ENCODE measurements at places on chromosomes 7 and 10.

DNA sequence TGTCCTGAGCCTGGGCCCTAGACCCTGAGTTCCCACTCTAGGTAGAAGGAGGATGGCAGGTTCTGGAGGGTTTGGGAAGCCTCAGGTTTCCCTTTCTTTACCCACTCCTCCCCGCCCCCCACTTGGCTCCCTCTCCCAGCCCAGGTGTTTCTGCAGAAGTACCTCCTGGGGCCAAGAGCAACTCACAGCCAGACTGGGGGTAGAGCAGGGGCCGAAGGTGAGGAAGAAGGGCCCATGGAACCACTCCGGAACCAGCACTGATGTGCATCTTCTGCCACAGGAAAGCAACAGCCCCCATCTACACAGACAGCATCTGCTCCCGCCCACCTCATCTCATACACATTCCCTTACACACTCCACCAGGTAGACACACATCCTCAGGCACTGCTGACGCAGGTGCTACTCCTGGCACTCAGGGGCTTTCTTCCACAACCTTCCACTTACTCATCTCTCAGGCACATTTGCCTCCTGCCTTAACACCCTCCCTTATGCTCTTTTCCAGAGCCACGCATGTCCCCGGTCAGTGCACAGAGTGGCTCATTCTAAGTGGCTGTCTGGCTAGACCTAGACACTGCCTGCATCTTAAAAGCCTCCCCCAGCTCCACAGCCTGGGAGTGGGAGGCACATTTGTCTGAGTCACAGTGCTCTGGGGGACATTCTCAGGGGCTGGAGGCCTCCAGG is 1.8 kb downstream of the EPHB6 start:
- no peak for DNase-seq

DNA sequence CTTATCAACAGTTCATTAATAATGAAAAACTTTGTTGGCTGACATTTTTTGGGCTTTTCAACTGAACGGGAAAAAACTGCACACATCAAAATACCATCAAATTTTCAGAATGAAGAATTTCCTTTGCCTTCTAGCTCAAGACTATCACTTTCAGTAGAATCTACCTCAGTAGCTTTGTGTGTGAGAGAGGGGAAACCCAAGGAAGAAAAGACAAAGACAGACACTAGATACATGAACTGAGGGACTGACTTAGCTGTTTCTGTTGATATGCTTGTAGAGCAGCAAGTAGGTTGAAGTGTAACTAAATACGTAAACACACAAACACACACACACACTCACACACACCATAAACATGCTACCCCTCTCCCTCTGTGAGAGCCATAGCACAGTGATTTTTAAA is 257.1 kb downstream of the CDK14 start:
- DNase-seq, result no peak

- DNase-seq, result no peak
These were observed 16.6 kb downstream of the FOXP2 start for GRCh38 chr7:114431189-114431588.

GRCh38 chr7:4739528-4739992 is 35.9 kb upstream of the AP5Z1 start:
- DNase-seq, result no peak

DNA sequence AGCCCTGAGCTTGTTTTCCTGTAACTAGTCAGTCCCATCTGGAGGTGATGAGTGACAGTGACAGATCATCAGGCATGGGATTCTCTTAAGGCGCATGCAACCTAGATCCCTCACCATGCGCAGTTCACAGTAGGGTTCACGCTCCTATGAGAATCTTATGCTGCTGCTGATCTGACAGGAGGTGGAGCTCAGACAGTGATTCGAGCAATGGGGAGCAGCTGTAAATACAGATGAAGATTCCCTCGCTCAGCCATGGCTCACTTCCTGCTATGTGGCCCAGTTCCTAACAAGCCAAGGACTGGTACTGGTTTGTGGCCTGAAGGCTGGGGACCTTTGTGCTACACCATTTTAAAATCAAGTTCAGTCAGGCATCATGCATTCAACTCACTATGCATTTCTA is 221.7 kb downstream of the KIAA1217 start:
- DNase-seq, result no peak

DNA sequence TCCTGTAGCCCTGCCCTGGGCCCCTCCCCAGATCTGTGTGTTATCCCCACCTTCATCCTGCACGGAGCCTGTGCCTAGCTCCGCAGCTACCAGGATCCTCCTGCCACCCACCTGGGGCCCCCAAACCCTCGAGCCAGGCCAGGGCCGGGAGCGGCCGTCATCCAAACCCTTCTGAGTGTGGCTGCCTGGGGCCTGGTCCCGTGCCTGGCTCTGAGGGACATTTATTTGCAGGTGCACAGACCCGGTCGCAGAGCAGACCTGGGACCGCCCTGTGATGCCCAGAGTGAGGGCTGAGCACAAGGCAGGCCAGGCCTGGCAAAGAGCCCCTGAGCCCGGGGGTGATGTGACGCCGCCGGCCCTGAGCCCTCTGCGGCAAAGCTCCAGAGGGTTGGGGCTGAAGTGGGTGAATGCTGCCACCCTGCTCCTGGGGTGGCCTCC is 27.4 kb upstream of the INPP5A start:
- no peak for DNase-seq

DNA sequence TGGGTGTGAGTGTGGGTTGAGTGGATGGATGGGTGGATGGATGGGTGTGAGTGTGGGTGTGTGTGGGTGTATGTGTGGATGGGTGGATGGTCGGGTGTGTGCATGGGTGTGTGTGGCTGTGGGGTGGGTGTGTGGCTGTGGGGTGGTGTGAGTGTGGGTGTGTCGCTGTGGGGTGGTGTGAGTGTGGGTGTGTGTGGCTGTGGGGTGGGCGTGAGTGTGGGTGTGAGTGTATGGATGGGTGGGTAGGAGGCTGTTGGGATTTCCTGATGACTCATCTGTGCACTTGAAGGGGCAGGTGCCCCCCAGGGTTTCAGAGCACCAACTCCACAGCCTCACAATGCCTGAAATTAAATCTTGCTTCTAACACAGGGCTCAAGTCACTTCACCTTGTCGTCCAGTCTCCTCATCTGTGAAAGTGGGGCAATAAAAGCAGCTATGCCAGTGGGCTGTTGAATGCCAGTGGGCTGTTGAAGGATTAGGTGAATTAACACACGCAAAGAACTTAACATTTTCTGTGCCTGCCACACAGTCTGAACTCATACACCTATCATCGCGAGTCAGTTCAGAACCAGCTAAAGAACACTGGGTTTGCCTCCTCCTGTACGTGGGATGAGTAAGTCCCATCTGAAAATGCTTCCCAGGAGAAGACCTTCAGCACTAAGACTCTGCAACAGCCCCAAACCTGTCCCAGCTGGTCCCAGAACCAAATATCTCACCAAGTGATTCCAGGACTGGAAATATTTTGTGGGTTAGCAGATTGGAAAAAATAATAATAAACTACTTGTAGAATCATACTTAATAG is 32.0 kb downstream of the SFMBT2 start:
- no peak for DNase-seq

- DNase-seq, result no peak
These were observed 144.9 kb upstream of the AHR start for GRCh38 chr7:17153536-17153935.

GRCh38 chr7:99258501-99258900 is 14.1 kb upstream of the MYH16 start:
- DNase-seq, result no peak

- DNase-seq, result no peak
These were observed 156.8 kb upstream of the FRMD4A start for GRCh38 chr10:14487488-14487883.

GRCh38 chr10:95835149-95835860 is 72.5 kb upstream of the CC2D2B start:
- no peak for DNase-seq

GRCh38 chr7:120740348-120740747 is 117.6 kb downstream of the TSPAN12 start:
- no peak for DNase-seq

GRCh38 chr7:2272031-2272430 is 30.0 kb downstream of the NUDT1 start:
- no peak for DNase-seq

DNA sequence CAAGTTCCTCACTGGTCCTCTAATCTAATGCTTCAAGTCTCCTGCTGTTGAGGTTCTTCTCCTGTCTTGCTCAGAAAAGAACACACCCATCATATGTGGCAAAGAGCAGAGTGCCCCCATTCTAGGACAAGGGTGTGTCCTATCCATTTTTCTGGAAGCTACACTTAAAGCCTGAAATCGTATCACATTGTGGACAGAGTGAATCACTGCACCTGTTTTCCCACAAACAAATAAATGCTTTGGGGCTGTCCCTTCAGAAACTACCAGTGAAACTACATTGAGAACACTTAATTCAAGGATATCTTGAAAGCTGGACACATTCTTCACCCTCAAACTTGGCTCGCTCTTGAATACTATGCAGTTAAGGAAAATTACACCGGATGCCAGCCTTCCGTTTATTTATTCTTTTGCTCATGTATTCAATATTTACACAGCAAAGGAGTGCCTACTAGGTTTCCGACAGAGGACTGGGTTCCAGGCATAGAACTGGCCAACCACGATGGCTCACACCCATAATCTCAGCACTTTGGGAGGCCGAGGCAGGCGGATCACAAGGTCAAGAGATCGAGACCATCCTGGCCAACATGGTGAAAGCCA is 473.0 kb downstream of the GALNT17 start:
- DNase-seq, result no peak

DNA sequence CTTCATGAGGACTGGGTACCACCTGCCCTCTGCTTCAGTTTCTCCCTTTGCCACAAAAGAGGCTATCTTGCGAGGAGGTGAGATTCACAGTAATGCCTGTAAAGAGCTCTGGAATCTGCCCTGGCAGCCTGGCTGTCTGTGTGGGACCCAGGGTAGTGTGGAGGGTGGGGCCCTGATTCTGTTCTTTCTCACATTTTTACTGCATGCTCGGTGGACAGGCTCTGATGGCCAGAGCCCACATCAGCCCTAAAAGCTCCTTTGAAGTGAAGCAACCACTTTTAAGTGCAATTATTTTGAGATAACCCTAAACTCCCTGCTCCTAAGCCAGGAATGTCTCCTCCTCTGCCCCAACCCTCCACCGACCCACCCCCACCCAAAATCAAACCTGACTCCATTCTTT is 92.1 kb upstream of the PODXL start:
- DNase-seq, result no peak

DNA sequence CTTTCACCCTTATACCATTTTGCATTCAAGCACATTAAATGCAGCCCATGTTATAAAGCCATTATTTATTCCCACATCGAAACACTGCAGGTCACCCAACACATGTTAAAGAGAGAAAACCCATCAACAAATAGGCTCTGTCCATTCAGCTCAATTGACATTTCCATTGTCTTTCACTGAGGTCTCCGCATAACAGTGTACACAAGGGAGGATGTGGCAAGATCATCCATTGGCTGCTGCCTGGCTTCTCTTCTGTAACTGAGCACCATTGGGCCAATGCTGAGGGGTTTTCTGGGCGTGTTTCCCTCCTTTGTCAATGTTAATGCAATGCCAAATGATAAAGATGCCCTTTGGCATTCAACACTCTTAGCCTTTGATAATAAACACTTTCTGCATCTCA is 278.1 kb upstream of the SP4 start:
- DNase-seq, result no peak

DNA sequence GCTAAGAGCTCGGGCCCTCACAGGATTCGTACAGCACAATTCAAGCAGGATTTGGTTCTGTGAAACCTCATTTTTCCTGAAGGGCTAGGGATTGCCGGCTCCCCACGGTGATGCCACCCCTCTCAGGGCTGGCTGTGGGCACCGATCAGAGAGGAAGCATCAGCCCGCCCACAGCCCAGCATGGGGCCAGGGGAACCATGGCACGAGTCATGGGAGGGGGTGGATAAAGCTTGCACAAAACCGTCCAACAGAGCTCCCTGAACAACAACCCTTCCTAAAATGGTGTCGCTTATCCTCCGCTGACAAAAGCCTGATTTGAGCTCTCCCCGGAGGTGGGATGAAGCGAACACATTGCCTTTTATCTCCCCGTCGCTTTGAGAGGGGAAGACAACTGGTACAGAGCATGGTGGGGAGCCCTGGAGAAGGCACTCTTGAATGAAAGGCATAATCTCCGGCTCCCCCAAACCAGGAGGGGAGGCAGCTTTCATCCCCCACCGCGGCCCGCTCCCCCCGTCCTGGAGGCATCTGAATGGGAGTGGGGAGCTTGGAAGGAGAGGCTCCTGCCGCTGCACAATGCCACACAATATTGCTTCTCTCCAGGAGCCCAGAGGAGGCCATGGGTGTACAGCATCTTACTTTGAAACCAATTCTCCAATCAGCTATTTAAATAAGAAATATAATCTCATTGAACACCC is 144.0 kb downstream of the RPS24 start:
- DNase-seq, result no peak

DNA sequence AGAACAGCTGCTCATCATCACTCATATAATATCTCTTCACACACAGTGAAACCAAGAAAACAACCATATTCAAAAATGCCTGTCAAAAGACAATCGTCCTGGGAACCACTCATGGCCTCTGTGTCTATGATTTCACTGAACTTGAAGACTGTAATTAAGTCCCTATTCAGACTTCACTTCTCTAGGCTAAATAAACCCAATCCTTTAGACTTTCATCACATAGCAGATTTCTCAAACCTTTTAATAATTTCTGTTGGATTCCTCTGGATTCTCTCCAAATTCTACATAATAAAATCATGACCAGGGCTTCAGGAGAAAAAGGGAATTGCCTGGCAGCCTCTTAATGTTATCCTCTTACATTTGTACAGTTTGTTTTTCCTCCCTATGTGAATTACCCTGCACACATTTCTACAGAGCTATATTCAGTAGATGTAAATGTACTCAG is 201.1 kb downstream of the LRRN3 start:
- DNase-seq, result no peak

DNA sequence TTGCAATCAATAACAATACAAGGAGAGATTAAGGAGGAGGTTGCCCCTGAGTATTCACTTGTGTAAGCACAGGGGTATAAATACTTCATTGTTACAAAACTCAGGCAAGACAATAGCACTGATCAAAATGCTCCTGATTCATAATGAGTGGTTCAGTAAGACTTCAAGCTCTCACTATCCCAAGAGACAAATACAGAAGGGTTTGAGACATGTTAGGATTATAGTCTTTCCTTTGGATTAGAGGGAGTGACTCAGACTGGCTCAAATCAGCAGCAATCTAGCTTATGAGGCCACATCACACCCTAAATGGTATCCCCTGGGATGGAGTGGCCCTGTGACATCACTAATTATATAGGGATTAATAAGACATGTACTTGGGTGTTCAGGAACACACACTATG is 167.2 kb upstream of the HGF start:
- DNase-seq, result no peak

- no peak for DNase-seq
These were observed 59.7 kb downstream of the SEM1 start for GRCh38 chr7:96649981-96650380.
